CD4-positive, alpha-beta T cell treated with Interleukin-21 for 1 hour (primary cell): ENCODE measurements at places on chromosomes 5 and 9.

DNA sequence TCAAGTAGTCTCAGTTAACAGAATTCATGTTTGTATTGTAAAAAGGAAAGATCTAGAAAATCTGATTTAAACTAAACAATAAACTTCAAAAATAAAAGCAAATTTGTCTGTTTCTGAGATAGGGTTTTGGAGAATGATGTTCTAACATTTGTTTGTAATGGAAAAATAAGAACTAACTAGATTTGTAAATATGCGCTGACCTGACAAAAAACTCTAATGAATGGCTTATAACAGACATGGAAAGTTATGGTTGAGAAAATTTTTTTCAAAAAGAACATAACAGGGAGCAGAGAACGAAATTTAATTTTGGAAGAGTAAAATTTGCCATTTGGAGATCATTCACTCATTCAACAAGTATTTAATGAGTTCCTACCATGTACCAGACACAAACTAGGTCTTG lies 179.0 kb upstream of the TARS1 start:
- no peak for DNase-seq

DNA sequence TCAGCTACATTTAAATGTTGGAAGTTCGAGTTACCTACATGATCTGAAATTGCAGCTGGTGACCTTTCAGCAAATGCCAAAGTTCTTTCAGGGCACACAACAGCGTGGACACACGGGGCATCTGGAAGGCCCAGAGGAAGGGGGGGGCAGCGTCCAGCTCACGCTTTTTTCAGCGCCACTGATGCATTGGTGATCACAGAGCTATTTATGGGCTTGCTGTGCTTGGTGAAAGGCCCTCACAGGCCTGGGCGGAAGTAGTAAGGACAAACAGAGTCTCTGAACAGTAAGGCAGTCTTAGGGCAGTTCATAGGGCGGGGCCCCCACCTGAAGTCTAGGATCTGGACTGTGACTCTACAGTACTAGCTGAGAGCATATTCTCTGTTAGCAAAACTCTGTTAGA lies 6.6 kb upstream of the FBP2 start:
- no peak for DNase-seq

DNA sequence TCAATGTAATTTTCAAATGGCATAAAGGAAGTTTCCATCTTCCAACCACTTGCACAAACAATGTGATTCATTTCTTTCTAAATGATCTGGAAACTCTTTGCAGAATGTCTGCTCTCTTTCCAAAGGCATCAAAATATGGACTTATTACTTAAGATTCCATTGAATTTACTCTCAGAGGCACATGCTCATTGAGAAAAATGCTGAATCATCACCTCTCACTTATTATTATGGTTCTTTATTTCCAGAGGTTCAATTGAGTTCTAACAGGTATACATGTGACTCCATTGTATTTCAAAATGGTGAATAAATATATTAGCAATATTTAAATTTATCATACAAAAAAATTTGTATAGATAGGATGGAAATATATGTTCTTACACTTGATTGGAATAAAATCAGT lies 1140.6 kb downstream of the EFNA5 start:
- DNase-seq, result no peak

- DNase-seq, result no peak
Measured at GRCh38 chr5:72151646-72152045, 44.4 kb downstream of the MAP1B start.

- DNase-seq, result no peak
Measured at GRCh38 chr9:15965246-15965745, 412.5 kb downstream of the CCDC171 start.

- no peak for DNase-seq
Measured at GRCh38 chr5:998246-999031, 10.2 kb upstream of the NKD2 start.

- DNase-seq, result no peak
Measured at GRCh38 chr9:32423371-32423770, 38.9 kb downstream of the ACO1 start.

GRCh38 chr9:77585335-77585786 lies 62.8 kb downstream of the GNA14 start:
- no peak for DNase-seq

GRCh38 chr5:15574806-15575325 lies 74.9 kb downstream of the FBXL7 start:
- no peak for DNase-seq

GRCh38 chr9:91991721-91992341 lies 41.8 kb upstream of the ROR2 start:
- DNase-seq, result no peak

- DNase-seq, result no peak
Measured at GRCh38 chr9:92342825-92343488, 17.2 kb downstream of the CENPP start.

DNA sequence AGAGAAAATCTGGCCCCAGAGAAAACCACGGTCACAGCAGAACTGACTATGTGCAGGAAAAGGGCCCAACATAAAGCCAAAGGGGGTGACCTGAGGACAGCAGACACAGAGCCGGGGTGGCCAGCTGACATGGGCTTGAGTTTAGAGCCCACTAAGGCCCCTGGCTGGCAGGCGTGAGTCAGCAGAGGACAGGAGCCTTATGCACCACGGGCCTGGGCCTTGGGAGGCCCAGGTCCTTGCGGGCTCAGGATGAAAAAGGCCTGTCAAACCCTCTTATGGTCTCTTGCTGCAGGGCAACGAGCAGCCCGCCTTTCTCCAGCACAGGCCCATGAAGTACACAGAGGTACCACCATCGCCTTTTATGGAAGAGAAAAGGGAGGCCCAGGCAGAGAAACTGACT lies 19.7 kb downstream of the STK10 start:
- DNase-seq, result no peak

DNA sequence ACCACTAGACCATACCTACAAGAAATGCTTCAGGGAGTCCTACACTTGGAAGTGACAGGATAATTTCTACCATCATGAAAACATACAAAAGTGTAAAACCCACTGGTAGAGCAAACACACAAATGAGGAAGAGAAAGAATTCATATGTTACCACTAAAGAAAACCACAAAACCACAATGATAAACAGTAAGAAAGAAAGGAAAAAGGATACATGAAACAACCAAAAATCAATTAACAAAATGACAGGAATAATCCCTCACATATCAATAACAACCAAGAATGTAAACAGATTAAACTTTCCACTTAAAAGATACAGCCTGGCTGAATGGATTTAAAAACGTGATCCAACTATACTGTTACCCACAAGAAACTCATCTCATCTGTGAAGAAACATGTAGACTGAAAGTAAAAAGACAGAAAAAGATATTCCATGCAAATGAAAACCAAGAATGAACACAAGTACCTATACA lies 83.4 kb downstream of the LPAR1 start:
- no peak for DNase-seq

DNA sequence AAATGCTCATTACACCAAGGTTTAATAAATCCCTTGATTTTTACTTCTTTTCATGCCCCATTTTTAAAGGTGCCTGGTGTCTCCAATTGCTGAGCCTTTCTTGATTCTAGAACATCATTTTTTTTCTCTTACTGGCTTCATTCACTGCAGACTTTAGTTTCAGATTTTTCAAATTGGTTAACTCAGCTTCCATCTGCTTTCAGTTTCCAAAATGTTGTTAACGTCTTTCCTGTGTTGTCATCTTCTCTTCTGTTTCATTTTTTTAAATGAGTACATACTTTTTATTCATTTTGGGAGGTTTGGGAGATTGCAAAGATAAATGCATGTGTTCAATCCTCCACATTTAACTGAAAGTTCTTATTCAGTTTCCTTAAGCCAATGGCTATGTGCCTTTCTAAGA lies 126.4 kb upstream of the CCNG1 start:
- no peak for DNase-seq

DNA sequence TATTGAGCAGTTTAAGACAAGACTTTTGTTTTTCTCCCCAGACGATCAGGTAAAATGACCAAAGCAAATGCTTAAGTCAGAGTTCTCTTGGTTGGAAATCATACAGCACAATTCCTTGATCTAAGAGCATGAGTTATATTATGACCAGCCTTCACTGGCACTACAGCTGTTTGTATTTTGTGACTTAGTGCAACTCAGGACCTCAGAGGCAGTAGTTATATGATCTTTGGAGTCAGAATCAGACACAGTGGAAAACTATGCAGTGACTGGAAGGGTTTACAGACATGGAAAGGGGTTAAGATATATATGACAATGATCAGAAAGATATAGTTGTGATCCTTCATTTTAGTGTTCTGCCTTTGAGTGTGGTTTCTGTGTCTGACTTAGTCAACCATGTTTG lies 24.3 kb downstream of the RAD23B start:
- DNase-seq, result no peak

GRCh38 chr5:150144246-150144801 lies 11.3 kb downstream of the PDGFRB start:
- no peak for DNase-seq

- no peak for DNase-seq
Measured at GRCh38 chr5:101160002-101160401, 256.9 kb upstream of the ST8SIA4 start.

DNA sequence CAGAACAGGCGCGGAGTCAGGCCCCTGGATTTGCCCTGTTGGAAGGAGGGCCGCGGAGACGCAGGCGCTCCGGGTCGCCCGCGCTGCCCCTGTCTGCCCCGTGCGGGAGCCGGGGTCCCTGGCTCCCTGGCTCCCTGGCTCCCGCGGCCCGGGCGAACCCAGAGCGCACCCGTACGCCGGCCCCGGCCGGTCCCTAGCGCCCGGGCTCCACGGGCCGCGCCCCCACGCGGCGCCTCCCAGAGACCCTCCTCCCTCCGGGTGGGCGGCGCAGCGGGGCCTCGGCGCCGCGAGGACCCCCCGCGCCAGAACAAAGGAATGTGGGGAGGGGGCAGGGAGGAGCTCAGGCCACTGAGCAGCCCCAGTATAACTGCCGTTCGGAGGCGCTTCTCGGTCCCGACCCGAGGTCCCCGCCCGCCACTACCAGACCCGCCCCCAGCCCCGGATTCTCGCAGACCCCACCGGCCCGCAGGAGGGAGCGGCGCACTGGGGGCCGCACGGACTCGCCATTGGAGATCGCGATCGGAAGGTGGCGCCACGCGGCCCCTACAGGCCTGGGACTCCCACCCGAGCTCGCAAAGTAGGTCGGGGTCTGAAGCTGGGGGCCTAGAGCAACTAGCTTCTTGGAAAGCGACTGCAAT lies 2.4 kb downstream of the NFIL3 start:
- DNase-seq, result no peak

DNA sequence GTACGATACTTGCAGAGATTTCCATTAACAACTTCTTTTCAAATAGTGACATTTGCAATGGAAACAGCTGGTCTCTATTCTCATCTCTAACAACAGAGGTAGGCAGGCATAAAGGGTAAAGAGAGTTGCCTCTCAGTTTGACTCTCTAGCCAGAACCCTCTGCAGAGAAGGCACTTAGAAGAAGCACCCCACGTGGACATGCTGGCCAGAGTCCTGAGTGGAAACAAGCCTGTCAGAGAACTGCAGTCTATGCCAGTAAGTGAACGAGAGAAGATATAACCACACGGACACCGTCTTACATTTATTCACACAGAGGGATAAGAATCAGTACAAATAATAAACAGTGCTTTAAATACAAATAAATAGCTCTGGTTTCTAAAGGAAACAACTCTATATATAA lies 11.0 kb upstream of the LHX6 start:
- no peak for DNase-seq

GRCh38 chr5:94263068-94263467 lies 355.3 kb downstream of the KIAA0825 start:
- no peak for DNase-seq

- DNase-seq, result no peak
Measured at GRCh38 chr5:168198359-168198758, 93.1 kb upstream of the WWC1 start.

- DNase-seq, result no peak
Measured at GRCh38 chr5:158746979-158747378, 352.7 kb downstream of the EBF1 start.

- no peak for DNase-seq
Measured at GRCh38 chr5:134581241-134581981, 51.2 kb downstream of the SAR1B start.

DNA sequence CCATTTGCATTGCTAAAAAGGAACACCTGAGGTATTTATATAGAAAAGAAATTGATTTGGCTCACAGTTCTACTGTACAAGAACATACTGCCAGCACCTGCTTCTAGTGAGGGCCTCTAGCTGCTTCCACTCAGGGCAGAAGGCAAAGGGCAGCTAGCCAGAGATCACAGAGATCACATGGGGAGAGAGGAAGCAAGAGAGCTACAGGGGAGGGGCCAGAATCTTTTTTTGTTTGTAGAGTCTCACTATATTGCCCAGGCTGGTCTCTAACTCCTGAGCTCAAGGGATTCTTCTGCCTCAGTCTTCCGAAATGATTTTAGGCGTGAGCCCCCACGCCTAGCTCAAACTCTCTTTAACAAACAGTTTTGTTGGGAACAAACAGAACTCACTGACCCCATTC lies 6.1 kb downstream of the SLCO4C1 start:
- no peak for DNase-seq

DNA sequence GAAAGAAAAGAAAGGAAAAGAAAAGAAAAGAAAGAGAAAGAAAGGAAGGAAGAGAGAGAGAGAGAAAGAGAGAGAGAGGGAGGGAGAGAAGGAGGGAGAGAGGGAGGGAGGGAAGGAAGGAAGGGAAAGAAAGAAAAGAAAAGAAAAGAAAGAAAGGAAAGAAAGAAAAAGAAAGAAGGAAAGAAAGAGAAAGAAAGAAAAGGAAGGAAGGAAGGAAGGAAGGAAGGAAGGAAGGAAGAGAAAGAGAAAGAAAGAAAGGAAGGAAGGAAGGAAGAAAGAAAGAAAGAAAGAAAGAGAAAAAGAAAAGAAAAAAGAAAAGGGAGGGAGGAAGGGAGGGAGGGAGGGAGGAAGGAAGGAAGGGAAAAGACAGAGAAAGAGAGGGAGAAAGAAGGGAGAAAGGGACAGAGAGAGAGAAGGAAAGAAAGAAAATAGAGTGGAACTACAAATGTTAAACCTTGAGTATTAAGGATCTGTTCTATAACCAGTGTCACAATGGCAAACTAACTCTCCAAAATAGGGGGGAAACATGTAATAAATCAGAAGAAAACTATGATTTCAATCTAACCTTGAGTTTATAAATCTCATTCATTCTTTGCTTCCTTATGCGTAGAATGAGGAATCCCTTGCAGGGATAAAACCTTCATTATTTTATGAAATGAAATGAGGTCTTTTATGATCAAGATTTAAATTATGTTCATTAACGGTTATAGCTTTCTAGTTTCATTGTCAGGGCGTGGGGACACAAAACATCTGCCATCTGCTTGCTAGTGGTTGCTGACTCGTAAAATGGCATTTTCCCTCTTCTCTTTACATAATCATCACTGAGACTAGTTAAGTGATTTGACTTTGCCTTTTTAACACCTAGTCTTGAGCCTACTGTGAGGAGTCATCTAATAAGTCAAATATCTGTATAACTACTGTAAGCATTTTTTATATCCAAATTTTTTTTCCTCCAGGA lies 40.7 kb upstream of the RAD23B start:
- DNase-seq, result no peak

- DNase-seq, result no peak
Measured at GRCh38 chr5:160619381-160619780, 197.7 kb downstream of the PTTG1 start.
